ENCODE measurements at places on chromosomes 6 and 20. TPM values are rescaled to one million over a fixed set of nuclear protein-coding genes. Genes with fewer than 3 reads are reported as not detected.

Gene UST
- total RNA-seq = 2.1 TPM

Gene CLVS2
- total RNA-seq = 0.19 TPM

Gene ABHD16B
- total RNA-seq = not detected

Gene TRIM31
- total RNA-seq = 182 TPM

Gene F13A1
- 96.5 TPM for total RNA-seq

Gene UCKL1
- 37.4 TPM for total RNA-seq

Gene DUSP15
- total RNA-seq = not detected

Gene IRF4
- 2.8 TPM for total RNA-seq

Gene KCNQ5
- 2.3 TPM for total RNA-seq

Gene MROH8
- 2.6 TPM for total RNA-seq

Gene GTSF1L
- total RNA-seq = not detected

Gene LY6G6C
- total RNA-seq = not detected

Gene BACH2
- total RNA-seq = 0.96 TPM

Gene PPP1R18
- total RNA-seq = 22.1 TPM

Gene SMOC2
- 40.4 TPM for total RNA-seq

Gene TMEM244
- not detected for total RNA-seq

Gene MATN4
- total RNA-seq = 0.17 TPM

Gene MPIG6B
- 1.4 TPM for total RNA-seq

Gene TRIM10
- total RNA-seq = 3.9 TPM

Gene COQ3
- total RNA-seq = 12.6 TPM

Gene DLGAP4
- total RNA-seq = 40.0 TPM

Gene KIFC1
- total RNA-seq = 6.3 TPM

Gene OPRM1
- total RNA-seq = 0.57 TPM

Gene TGM2
- total RNA-seq = 14.9 TPM

Gene TCP1
- total RNA-seq = 205 TPM

Gene MAS1
- total RNA-seq = not detected

Gene PLAGL2
- total RNA-seq = 21.9 TPM

Gene DEFB124
- total RNA-seq = not detected

Gene C6orf52
- not detected for total RNA-seq

Gene E2F1
- 3.6 TPM for total RNA-seq

Measured in mucosa of descending colon (tissue), 3 donors.